ENCODE measurements at places on chromosomes 13 and 19.

- DNase-seq = no peak
Observed at GRCh38 chr19:7391218-7391670, 42.5 kb downstream of the ARHGEF18 start.

- DNase-seq = no peak
Observed at GRCh38 chr13:68616600-68617222, 1386.6 kb upstream of the PCDH9 start.

DNA sequence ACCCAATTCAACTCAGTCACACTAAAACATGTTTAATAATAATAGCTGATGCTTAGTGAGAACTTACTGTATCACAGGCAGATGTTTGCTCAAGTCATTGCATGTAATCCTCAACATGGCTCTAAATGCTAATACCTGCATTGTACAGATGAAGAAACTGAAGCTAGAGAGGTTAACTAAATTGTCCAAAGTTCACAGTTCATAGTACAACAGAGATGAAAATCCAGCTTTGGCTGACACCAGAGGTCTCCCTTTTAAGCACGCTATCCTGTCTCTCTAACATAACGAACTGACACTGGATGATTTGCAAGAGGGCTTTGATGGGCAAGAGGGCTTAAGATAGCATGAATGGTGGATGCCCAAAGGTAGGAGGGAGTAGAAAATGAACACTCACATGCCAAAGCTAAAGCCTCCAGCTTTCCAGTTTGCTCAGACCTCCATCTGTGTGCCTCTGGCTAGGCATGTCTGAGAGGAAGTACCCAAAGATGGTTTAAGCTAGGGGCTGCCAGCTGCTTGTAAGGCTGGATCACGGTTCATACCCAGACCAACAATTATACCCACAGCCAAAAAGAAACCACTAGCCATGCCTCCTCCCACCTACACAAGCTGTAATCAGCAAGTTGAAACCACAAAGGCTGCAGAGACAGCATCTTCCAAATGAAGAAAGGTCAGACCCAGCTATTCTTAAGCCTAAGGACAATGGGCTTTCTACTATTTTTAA, 196.9 kb upstream of the UBL3 start:
- peak; percentile 53 for DNase-seq

GRCh38 chr19:55116232-55116858, 1.1 kb downstream of the PPP1R12C start:
- DNase-seq = peak; percentile 74

- DNase-seq = no peak
Observed at GRCh38 chr19:46036744-46037128, 4.1 kb downstream of the IGFL4 start.

GRCh38 chr13:76717092-76717491, 169.1 kb downstream of the KCTD12 start:
- no peak for DNase-seq

- no peak for DNase-seq
Observed at GRCh38 chr13:42174344-42175162, 97.4 kb upstream of the AKAP11 start.

- DNase-seq = no peak
Observed at GRCh38 chr19:33524024-33524664, 2.6 kb upstream of the PEPD start.

DNA sequence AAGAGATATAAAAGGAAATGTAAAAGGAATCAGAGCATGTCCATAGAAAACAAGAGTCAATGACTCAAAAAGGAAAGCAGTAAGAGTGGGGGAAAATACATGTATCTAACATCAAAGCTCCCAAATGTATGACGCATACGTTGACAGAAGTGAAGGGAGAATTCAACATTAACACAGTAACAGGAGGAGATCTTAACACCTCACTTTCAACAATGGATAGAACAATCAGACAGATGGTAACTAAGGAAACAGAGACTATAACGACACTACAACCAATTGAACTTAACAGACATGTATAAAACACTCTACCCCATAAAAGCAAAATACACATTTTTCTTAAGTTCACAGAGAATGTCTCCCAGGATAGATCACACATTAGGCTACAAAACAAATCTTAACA, 774.8 kb upstream of the ARGLU1 start:
- DNase-seq = no peak

GRCh38 chr19:45924891-45925447, 10.4 kb upstream of the NANOS2 start:
- no peak for DNase-seq

DNA sequence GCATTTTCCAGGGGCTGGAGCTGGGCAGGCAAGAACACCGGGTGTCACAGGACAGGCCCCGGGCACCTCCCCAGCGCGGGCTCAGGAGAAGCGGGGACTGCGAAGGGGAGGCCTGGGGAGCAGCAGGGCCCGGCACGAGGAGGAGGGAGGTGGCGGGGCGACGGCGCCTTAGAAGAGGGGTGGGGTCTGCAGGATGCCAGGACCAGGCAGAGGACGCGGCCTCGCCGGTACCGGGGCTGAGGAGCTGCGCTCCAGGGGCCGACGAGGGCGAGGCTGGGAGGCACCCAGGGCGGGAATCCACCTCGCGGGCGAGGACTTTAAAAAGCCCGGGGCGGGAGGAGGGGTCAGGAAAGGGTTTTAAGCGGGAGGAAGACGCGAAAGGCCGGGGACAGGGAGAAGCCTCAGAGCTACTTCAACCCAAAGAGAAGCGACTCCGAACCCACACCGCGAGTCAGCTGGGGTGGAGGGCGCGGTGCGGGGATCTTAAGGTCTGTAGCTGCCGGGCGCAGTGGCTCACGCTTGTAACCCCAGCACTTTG, 665 bp downstream of the ZNF347 start:
- peak; percentile 20 for DNase-seq

- no peak for DNase-seq
Observed at GRCh38 chr13:88136098-88136790, 465.1 kb downstream of the SLITRK5 start.

GRCh38 chr19:18672606-18673337, 10.7 kb upstream of the CRTC1 start:
- no peak for DNase-seq

DNA sequence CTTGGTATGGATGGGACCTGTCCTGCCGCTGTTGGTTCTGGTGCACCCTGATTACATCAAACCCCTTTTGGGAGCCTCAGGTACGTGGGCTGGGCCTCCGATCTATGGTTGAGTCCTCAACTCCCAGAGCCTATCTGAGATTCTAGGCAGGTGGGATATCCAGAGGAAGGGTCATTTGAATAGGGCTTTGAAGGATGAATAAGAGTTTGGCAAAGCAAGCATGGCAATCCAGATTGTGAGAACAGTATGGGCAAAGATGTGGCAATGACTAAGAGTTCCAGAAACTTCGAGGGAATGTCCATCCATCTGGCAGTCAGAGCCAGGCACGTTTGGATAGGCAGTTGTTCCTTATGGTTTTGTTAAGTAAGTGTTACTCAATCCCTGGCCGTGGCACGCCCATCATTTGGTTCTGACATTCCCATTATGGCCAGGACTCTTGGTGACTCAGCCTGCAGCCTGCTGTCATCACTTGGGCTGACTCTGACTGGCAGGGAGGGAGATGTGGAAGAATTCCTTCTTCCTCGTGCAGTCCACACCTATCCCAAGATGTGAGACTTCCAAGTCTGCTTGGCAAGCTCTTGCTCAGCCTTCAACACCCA, 21.5 kb downstream of the CYP4F22 start:
- no peak for DNase-seq

DNA sequence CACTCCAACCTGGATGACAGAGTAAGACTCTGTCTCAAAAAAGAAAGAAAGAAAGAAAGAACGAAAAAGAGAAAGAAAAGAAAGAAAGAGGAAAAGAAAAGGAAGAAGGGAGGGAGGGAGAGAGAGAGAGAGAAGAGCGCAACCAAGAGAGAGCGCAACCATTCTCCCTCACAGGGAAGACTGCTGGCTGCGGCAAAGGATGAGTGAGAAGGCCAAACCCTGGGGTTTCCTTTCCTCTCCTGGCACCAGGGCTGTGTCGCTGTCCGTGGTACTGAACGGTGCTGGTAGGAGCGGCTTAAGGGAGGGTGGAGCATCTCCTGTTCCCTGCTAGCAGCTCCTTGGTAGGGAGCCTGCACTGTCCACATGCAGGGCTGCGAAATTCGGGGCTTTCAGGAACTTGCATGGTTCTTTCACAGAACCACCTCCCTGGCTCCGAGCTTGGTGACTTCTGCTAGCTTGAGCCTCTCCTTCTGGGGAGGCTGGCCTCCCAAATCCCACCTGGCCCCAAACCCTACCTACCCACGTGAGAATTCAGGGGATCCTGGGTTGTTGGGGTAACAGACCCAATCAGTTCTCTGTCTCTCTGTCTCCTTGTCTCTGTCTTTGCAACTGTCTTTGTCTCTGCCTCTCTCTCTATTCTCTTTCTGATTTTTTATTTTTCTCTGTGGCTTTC, 51.1 kb upstream of the ZNRF4 start:
- peak; percentile 92 for DNase-seq

DNA sequence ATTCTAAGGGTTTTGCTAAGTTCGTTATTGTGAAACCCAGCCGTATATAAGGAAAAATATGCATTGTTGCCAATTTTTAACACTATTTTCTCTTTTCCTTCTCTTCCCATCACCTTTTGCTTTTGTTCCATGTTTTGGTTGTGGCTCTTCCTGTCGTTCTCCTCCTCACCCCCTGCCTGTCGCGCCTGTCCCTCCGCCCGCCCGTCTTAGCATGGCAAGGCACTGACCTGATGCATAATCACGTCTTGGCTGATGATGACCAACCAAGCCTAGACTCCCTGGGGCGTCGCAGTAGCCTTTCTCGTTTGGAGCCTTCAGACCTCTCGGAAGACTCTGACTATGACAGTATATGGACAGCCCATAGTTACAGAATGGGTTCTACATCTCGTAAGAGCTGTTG, 28.5 kb upstream of the TEX29 start:
- no peak for DNase-seq

GRCh38 chr19:1232652-1233072, 5.1 kb downstream of the CBARP start:
- DNase-seq = no peak

DNA sequence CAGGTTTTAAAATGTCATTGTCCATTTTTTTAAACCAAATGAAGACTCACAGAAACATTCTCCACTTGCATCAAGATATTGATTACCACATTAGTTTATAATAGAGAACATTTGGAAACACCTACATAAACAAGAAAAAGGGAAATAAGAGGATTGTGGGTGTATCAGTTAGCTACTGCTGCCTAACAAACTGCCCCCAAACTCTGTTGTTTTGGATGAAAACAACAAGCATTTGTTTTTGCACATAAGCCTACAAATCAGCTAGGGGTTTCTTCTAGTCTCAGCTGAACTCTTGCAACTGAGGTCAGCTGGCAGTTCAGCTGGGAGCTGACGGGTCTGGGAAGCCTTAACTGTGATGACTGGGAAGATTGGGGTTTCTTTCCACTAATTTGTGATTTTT, 464.4 kb downstream of the COG6 start:
- no peak for DNase-seq

GRCh38 chr13:45926741-45927140, 75.2 kb upstream of the SIAH3 start:
- DNase-seq = no peak

DNA sequence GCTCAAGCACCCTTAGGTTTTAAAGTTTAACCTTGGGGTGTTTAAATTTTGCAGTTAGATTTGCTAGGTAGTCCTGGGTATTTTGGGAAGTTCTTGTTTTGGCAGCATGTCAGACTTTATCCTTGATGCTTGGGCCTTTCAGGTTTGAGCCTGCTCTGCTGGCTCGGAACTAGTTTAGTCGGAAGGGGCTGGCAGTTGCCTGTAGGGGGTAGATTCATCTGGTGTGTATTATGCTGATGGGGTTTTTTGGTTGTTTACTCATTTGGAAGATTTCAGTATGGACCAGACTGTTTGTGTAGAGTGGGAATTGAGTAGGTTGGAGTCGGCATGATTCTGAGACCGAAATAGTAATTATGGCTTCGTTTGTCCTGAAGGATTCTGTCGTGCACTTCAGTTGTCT, 15.1 kb downstream of the ILF3 start:
- no peak for DNase-seq

DNA sequence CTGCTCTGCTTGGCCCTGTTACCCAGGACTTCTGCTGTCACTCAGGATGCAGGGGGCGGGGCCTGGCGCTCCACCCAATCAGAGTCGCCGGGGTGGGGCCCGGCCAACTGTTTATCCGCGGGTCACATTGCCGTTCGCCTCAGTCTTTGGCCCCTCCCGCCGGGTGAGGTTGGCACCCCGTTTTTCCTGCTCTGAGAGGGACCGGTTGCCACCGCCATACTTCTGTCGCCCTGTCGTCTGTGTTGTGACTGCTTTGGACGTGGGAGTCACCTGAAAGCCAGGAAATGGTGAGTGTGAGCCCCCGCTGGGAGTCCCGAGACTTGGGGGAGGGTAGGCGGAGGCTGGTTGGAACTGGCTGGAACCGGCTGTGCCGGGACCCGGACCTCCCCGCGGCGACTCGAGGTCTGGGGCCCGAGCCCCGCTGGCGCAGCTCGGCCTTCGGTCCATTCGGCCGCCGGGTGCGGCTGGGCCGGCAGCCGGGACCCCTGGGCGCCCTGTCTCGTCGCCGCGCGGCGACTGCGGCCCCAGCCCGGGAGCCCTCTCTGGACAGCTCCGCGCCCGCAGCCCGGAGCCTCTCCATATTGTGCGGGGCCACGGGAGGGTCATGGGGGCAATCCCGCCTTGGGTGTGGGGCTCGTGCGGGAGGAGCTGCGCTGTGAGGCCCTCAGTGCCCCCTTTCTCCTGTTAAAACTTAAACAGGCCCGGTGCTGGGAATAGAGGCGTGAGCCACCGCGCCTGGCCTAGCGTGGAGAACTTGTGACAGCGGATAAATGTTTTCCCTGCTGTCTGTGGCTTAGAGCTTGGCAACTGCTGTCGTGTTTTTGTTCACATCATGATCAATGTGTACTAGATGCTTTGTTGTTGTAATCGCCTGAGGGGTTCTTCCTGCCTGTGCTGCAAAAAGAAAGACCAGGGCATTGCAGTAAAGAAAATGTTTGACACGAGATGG, at the start of gene ZNF844:
ZNF844 (plus strand) TSS at position 142 of the 949 bp plus-strand sequence; CDS start at position 285, 143 bp downstream.
- peak; percentile 88 for DNase-seq

DNA sequence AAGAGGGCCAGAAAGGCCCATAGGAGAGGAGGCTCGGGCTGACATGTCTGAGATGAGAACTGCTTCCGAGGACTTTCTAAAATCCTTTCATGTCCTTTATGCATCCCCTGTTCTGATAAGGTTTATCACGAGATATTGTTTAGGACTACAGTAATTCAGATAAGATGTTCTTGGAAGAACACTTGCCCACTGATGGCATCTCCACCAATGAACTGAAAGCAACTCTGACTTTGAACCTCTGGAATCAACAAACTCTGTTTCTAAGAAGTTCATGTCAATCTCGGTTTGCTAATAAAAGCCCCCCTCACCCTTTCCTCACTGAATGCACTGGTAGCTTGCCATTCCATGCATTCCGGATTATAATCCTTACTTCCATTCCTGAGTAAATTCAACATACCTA, 90.9 kb downstream of the FGF9 start:
- DNase-seq = no peak

- DNase-seq = peak; percentile 56
Observed at GRCh38 chr19:55255618-55256423, 3.0 kb downstream of the PPP6R1 start.

DNA sequence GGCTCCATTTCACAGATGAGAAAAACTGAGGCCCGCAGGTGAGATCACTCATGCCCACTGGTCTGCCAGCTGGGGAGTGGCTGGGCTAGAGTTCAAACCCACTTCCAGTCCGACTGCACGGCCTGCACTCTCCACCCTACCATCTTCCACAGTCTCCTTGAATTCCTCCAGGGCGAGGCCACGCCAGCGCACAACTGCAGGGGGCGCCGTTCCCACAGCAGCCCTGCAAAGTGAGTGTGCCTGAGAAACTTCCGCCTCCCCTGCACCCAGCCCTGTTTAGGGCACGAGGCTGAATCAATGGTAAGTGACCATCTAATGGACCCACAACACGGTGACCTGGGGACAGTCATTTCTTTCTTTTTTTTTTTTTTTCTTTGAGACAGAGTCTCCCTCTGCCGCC, 829 bp upstream of the ATCAY start:
- DNase-seq = no peak
